Activated CD4-positive, alpha-beta T cell treated with anti-CD3 and anti-CD28 coated beads, Interleukin-2, amount 50 U/mL, for 48 hours (primary cell): ENCODE measurements at places on chromosomes 12 and 14.

GRCh38 chr12:95212586-95212985, 4.7 kb downstream of the FGD6 start:
- DNase-seq = no peak

DNA sequence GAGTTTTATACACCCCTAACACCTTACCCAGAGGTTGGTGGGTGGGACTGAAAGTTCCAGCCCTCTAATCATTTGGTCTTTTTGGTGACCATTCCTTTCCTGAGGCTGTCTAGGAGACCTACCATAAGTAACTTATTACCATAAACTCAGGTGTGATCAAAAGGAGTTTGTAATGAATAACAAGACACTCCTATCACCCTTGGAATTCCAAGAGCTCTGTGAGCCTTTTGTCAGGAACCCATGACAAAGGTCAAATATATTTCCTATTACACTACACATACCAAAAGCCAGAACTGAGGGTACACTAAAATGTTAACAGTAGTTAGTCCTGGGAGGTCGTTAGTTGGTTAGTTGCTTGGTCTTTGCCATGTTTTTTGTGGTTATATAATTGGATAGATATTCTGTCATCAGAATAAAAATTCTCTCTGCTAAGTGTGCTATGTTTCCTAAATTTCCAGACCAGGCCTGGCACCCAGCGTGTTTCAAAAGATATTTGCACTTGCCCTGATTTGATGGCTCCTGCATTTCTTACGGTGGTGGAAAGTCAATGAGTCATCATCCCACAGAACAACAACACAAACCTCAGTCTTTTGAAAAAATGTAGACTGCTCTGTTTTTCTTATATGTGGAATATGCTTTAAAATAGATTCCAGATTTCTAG, 27.0 kb upstream of the AKAP5 start:
- DNase-seq = no peak

GRCh38 chr12:43696154-43696553, 62.4 kb downstream of the PUS7L start:
- DNase-seq = no peak

- peak; percentile 9 for DNase-seq
Observed at GRCh38 chr12:122449317-122449716, 26.8 kb upstream of the CLIP1 start.

DNA sequence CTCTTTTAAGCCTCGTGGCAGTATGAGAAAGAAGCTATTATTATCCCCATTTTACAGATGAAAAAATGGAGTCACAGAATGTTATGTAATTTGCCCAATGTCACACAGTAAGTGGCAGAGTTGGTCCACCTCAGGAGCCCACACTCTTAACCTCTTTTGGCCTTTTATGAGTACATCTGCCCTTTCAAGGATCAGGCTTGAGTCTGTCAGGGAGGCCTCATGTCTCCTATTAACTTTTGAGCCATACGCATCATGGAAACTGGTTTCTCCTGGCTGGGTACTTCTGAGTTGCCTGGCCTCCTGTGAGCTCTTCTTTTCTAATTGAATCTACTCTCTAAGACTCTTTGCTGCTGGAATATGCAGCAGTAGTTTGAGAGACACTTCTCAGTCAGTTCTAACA, 101.7 kb downstream of the BICD1 start:
- no peak for DNase-seq

DNA sequence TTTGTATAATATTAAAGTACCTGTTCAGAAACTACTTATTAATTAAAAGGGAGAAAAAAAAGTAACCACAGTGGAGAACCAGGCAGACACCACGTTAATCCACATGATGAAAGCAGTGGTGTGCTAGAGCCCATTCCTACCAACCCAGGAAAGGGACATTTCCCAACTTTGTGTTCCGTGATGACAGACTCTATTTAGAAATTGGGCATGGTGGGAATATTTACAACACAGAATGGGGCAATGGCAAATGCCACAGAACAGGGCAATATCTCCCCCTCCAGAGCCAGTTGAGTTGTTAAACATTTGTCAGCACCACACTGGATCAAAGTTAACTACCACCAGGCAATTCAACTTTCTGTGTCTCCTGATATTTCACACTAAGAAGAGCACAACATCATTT, 1.2 kb upstream of the HIGD1C start:
- no peak for DNase-seq

DNA sequence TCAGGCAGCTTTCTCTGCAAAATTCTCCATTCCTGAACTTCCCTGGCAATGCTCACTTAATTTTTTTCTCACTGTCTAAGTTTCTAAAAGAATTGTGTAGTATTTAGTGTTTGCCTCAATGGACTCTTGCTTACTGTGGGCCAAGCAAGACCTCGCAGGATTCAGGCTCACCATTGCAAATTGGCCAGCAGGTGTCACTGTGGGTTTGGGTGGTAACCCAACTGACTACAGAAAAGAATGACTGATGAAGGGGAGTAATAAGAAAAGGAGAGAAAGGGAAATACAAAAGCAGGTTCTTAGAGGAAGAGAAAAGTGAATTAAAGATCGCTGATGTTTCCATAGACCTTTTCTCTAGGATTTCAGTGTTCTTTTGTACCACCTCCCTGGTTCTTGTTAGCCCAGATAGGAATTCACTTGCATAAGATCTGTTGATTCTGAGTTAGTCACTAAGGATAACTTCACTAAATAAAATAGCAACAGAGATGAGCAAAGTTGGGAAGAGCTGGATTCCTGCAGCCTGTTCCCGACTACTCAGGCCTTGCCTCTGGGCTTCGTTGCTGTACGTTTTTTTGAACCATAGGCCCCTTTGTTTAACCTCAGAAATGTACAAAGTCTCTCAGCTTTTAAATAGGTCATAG, 386.5 kb upstream of the DDHD1 start:
- peak; percentile 69 for DNase-seq

GRCh38 chr14:97385727-97386126, 588.5 kb downstream of the VRK1 start:
- DNase-seq = no peak

DNA sequence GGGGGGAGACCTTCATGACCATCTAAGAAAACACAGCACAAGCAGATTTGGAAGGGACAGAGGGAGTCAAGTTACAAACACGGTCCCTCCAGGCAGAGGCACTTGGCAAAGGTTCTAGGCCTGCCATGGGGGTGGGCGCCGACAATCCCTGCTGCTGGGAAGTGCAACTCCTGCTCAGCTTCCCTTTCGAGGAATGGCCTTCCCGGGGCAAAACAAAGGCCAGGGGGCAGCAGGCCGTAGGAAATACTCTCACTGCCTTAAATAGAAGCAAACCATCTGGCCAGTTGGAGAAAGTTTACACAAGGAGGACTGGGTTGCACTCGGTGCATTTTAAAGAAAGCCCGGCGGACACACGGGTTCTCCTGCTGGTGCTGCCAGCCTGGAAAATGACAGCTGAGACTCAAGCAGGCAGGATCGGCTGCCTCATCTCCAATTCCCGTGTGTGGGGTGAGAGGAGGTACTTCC, 65.8 kb downstream of the ITPK1 start:
- no peak for DNase-seq

GRCh38 chr14:69346710-69347109, 51.4 kb downstream of the ERH start:
- peak; percentile 23 for DNase-seq

DNA sequence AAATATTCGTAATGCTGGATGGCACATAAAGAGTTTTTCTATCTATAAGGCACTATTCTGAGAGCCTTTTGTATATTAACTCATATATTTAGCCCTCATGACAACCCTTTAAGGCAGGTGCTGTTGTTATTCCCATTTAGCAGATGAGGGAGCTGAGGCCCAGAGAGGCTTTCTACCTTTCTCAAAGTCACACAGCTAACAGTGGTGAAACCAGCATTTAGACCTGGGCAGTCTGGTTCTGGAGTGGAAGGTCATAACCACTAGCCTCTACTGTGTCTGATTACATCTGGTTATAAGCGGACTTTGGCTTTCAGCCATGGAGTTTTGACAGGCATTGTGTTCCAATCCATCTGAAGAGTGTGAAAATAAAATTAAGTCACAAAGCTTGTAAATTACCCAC, 41.2 kb upstream of the HDAC7 start:
- DNase-seq = no peak

GRCh38 chr12:124293286-124294003, 1.4 kb upstream of the RFLNA start:
- no peak for DNase-seq

DNA sequence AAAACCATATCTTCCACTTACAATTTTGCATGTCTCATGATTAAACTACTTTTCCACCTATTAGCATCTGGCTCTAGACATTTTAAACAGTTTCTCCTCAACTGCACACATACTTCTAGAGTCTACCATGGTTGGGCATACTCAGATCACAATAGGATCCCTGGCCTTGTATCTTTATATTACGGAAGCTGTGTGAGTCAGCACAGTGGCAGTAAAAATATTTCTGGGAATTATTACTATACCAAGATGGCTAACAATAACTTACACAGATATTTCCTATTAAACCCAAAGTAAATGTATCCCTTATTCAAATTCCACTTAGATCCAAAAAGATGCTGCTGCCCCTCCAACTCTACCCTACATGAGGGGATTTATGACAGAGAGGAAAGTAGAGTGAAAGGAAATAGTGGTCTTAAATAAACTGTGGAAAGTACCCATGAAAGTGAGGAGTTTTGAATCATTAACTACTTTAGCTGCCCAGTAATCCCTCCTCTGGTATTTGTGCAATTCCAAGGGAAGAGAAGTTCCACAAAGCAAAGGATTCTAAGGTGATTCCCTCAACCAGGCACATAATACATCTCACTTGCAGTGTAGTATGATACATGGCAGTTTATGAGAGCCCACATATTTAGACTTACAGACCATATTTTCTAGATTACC, 14.0 kb upstream of the CPSF6 start:
- no peak for DNase-seq

DNA sequence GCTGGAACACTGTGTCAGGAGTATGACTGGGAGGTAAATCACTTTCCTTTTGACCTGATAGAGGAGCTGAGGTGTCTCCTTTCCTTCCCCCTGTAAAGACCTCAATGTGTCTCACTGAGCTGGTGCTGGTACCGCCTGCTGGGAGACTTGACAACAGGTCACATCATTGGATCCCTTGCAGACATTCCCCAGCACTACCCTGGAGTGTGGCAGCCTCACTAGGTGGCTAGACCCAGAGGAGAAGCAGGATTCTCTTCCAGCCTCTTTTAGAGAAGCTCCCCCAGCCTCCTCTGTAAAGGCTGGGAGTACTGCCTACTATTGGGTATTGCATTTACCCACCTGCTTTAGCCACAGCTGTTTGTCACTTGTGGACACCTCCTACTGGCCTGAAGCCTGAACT, 223.9 kb downstream of the ADGRD1 start:
- DNase-seq = no peak

GRCh38 chr12:27627123-27627852, 69.0 kb upstream of the REP15 start:
- DNase-seq = no peak

GRCh38 chr14:23800811-23801210, 152.8 kb upstream of the DHRS4 start:
- DNase-seq = no peak

DNA sequence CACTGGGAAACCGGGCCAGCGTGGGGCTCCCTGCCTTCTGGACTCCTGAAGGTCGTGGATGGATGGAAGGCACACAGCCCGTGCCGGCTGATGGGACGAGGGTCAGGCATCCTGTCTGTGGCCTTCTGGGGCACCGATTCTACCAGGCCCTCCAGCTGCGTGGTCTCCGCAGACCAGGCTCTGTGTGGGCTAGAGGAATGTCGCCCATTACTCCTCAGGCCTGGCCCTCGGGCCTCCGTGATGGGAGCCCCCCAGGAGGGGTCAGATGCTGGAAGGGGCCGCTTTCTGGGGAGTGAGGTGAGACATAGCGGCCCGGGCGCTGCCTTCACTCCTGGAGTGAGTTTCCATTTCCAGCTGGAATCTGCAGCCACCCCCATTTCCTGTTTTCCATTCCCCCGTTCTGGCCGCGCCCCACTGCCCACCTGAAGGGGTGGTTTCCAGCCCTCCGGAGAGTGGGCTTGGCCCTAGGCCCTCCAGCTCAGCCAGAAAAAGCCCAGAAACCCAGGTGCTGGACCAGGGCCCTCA, 26.9 kb downstream of the HIP1R start:
- no peak for DNase-seq

DNA sequence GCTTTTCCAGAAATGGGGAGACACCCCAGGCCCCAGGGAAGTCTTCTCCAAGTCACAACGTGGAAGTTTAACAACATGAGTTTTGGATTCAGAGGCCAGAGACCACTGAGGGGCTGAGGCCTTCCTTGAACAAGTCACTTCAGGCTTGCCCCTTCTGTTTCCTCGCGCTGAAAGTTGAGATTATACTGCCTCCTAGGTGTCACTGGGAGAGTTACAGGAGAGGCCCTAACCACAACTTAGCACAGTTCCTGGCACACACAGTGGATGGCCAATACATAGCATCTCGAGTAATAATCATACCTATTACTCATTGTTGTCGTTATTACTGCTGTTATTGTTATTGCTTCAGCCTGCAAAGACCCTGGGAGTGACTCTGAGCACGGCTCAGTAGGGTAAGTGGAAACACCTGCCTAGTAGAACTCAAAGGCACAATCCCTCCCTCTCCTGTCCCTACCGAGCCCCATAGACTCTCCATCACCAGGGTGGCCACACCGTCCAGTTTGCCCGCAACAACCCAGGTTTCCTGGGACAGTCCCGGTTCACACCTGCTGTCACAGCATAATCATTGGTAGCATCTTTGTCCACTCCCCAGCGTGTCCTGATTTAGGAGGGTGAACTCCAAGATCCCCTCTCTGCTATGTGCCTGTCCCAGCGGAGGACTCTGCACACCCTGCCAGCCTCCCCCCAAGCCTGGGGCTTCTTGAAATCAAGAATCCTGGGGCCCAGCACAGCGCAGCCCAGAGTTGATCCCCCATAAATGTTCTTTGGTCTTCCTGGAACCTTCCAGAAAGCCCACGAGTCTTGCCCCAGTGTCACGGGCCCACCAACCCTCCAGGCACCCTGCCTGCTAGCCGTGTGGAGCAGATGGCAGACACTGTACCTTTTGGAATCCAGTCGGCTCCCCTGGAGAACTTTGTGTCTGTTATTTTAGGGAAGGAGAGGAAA, 85.0 kb downstream of the SYNE3 start:
- no peak for DNase-seq

- no peak for DNase-seq
Observed at GRCh38 chr12:84825149-84825548, 87.5 kb downstream of the SLC6A15 start.

- no peak for DNase-seq
Observed at GRCh38 chr12:56928262-56928661, 5.9 kb downstream of the SDR9C7 start.
